Renal pelvis (tissue), 12 donors: ENCODE measurements at places on chromosomes 7 and 10.

DNA sequence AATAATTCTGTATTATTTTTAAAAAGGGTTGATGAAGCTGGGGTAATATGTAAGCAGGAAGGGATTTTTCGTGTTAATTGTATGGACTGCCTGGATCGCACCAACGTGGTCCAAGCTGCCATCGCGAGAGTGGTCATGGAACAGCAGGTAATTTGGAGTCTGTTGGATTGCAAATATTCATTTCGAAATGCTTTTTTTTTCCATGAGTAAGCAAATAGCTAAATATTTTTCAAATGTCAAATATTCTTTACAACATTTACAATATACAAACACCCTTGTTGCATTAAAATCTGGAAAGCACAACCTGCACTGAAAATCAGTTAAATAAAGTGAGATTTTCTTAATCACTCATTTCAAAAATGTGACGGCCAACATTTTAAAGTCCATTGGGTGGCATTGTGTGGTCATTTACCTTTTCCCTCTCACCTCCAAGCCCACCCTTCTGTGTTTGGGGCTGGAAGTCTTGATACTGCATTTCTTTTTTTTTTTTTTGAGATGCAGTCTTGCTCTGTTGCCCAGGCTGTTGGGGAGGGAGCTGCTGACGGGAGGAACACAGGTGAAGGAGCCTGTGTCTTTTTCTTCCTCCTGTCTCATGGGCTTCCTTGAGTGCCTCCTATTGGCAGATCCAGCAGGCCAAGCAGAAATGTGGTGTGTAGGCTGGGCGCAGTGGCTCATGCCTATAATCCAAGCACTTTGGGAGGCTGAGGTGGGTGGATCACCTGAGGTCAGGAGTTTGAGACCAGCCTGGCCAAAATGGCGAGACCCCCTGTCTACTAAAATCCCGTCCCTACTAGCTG is 66.1 kb downstream of the MCMBP start:
- DNase-seq, result no peak

GRCh38 chr10:27482984-27483956 is 20.8 kb upstream of the RAB18 start:
- DNase-seq, result no peak

DNA sequence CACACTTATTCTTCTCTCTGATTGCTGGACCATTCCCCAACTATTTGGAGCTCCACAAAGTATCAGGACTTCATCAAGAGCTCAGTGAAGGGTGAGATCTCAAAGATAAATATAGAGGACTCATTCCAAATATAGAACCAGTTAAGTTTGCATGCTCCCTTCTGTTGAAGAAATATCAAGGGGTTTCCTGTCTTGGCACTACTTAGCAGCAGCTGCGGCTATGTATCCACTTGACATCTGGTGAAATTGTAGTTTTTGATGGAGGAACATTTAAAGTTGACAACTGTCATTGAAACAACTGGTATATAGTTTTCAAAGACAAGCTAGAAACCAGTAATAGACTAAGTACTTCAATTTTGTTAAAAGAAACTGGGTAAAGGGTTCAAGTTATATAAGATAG is 1.0 kb upstream of the SPAG6 start:
- DNase-seq, result no peak

DNA sequence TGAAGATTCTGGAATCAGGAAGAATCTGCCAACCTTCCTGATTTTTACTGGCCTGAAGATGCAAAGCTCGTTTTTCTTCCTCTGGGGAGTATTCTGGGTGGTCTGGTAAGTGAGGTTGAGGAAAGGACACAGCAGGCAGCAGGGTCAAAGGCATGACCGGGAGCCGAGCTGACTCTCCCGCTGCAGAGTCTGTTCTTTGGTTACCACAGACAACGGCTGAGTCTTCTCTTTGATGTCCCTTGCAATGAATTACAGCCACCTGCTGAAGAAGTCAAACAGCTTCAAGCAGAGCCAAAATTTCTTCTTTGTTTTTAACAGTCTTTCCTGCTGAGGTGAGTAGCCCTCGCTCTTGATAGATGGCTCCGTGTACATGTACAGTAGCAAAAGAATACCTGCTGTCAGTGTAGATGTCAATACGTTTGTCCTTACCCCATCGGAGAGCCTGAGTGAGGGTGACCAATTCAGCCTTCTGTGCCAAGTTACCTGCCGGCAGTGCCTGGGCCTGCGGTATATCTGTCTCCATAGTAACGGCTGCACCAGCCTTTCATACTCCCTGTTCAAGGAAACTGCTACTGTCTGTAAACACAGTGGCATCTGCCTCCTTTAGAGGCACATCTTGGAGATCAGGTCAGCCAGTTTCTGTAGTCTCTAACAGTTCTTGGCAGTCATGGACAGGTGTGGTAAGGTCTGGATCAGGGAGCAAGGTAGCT is 76.4 kb downstream of the PRR15 start:
- DNase-seq, result peak; percentile 41

GRCh38 chr7:121456785-121457359 is 60.8 kb upstream of the FAM3C start:
- DNase-seq, result no peak

GRCh38 chr7:107017965-107018719 is 26.4 kb upstream of the PRKAR2B start:
- peak; percentile 22 for DNase-seq

DNA sequence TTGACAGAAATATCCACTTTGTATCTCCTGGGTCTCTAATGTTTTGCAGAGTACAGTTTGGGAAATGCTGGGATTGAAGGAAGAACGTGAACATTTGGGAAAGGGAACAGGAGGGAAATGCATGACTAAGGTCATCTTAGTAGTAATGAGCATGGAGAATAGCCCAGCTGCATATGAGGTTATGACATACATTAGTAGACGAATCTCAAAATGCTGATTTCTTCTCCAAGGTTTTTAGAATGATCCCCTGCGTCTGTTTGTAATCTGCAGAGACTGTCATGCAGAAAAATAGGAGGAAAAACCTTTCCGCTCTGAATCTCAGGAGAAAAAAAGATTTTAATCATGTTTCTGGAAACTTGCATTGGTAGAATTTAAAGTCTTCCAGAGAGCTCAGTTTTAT is 133.6 kb downstream of the PPP1R9A start:
- no peak for DNase-seq

GRCh38 chr7:77226357-77226839 is 26.8 kb upstream of the FGL2 start:
- no peak for DNase-seq

- no peak for DNase-seq
Measured at GRCh38 chr10:28849821-28850220, 172.5 kb downstream of the BAMBI start.

GRCh38 chr10:12941966-12942365 is 59.5 kb downstream of the CCDC3 start:
- no peak for DNase-seq

- DNase-seq, result no peak
Measured at GRCh38 chr10:60893231-60893630, 50.8 kb downstream of the RHOBTB1 start.

DNA sequence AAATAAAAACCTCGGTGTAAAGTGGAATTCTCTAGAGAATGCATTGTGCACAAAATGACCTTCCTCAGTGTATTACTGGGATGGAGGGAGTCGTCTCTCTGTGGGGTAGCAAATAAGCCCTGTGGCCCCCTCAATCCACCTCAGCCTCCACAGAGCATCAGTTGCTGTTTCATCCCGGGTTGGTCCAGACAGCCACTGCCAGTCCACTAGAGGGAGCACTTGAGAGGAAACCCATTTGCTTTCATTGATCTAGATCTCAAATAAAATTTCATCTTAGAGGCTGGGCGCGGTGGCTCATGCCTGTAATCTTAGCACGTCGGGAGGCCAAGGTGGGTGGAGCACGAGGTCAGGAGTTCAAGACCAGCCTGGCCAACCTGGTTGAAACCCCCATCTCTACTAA is 1128.7 kb downstream of the CNTNAP2 start:
- DNase-seq, result no peak

DNA sequence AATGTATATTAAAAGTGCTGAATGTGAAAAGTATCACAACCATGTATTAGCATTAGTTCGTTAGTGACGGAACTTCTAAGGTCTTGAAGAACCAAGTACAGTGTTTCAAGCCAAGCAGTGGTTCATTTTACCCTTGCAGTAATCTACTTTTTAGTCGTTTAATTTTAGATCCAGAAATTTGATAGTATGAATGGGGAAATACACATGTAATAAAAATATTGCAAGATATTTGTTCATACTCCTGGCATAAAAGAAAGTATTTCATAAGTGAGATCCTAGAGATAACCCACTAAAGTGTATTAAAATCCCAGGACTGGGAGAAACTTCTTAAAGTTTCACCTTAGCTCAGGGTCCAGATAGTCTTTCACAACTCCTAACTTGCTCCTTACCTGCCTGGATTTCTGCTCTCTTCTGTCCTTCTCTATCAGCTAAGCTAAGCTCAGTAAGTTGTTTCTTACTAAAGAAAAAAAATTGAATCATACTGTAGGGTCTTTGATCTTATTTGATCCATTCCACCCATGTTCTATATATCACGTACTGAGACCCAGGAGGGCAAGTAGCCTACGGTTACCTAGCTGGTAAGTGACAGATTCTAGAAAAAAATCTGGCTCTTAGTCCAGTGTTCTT is 1.5 kb downstream of the BCAP29 start:
- DNase-seq, result no peak

- no peak for DNase-seq
Measured at GRCh38 chr7:133941496-133941895, 185.6 kb upstream of the LRGUK start.

GRCh38 chr10:4633186-4633585 is 192.8 kb upstream of the AKR1E2 start:
- DNase-seq, result no peak

GRCh38 chr10:124522933-124523871 is 61.6 kb downstream of the LHPP start:
- peak; percentile 44 for DNase-seq

- no peak for DNase-seq
Measured at GRCh38 chr10:18071591-18071990, 68.6 kb upstream of the CACNB2 start.

DNA sequence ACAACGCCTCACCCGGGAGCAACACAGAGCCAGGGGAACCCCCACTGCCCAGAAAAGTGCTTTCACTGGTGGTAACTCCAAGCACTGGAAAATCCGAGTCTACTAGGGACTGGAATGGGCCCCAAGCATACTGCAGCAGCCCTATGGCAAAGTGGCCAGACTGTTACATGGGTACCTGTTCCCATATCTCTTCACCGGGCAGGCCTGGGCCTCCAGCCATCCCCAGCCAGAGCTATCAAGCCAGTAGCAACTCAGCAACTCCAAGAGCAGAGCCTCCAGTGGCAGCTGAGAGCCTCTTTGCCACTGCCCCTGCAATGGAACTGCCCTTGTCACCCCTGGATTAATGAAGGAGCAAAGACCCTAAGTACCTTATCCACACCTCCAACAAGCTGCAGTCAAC is 73.5 kb downstream of the HBP1 start:
- no peak for DNase-seq

GRCh38 chr10:72367301-72367960 is 12.7 kb upstream of the DNAJB12 start:
- peak; percentile 12 for DNase-seq

GRCh38 chr7:146654048-146654447 is 537.4 kb downstream of the CNTNAP2 start:
- peak; percentile 24 for DNase-seq

DNA sequence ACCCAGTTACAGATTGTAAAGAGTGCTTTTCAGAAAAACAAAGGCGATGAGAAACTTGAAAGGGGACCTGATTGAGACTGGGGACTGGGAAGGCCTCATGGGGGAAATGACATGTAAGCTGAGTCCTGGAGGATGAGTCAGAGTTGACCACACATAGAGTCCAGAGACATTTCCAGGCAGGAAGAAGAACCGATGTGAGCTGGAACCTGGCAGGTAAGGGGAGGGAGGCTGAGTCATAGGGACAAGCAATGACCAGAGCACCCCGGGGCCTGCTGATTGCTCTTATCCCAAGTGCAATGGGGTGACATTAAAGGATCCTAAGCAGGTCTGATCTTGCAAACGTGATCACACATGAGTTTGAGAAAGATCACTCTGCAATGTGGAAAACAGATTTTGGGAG is 11.7 kb downstream of the TLL2 start:
- DNase-seq, result no peak

- no peak for DNase-seq
Measured at GRCh38 chr10:78914502-78915189, 154.1 kb upstream of the ZMIZ1 start.

DNA sequence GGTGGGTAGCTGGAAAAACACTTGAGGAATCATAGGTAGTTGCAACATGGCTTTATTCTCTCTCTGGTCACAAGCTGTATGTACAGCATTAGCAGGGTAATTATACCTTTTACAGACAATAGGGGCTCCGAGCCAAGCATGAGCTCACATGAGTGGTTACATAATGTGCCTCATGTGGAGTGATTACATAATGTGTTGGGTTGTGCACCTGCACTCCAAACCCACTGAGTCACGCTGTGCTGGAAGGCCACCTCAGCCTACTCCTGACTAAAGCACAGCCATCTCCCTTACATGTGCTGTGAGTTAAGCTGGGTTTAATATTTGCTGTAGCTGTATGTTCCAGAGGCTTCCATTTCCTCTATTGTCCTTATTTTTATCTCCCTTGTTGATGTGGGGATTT is 348.7 kb upstream of the SEMA3C start:
- no peak for DNase-seq

DNA sequence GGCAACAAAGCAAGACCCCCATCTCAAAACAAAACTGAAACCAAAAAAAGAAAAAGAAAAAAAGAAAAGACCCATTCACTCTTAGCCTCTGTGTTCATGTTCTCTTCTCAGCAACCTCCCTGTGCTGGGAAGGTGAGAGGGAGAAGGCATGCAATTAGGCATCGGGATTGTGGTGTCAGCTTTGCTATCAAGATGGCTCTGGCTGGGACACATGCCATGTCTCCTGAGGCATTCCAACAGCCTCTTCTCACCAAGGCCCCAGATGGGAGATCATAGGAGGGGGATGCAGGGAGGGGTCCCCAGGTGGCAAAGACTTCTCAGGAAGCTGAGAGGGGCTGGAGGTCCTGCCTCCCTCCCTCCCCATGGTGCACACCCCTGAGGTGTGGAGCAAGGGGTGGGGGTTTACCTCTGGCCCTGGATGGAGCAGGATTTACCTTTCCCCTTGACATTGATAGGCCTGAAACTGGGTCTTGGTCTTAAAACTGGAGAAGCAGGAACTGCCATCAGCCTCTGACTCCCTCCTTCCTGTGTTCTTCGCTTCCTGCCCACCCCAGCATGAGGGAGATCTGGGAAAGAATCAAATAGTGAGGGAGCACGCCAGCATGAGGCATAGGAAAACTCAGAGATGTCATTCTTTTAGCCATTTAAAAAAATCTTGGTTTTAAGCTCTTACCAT is 96.2 kb upstream of the DUSP5 start:
- no peak for DNase-seq

GRCh38 chr10:119449760-119450461 is 92.6 kb downstream of the RGS10 start:
- no peak for DNase-seq

- DNase-seq, result no peak
Measured at GRCh38 chr10:123009105-123009820, 457 bp downstream of the ACADSB start.

DNA sequence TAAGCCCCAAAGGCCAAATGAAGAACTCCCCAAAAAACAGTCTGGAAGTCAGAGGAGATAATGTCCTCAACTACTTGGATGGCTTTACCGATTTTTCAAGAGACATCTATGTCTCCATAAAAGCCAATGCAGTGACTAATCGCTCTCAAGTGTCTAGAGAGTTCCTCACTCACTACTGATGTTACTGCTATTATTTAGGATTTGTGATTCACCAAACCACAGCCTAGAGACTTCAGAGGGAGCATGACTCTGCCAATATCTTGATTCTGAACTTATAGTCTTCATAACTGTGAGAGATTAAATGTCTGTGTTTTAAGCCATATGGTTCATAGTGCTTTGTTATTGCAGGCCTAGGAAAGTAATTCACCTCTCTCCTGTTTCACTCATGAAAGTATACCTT is 160.2 kb downstream of the IPMK start:
- no peak for DNase-seq

- DNase-seq, result no peak
Measured at GRCh38 chr7:121831351-121831750, 41.6 kb upstream of the PTPRZ1 start.
